ENCODE measurements at places on chromosomes 2 and 18.

- no peak for DNase-seq
These were observed 5.8 kb upstream of the ZNF532 start for GRCh38 chr18:58858591-58859468.

GRCh38 chr2:20590704-20591515, 60.0 kb downstream of the HS1BP3 start:
- no peak for DNase-seq

GRCh38 chr2:157787364-157787938, 88.7 kb downstream of the ACVR1 start:
- no peak for DNase-seq

DNA sequence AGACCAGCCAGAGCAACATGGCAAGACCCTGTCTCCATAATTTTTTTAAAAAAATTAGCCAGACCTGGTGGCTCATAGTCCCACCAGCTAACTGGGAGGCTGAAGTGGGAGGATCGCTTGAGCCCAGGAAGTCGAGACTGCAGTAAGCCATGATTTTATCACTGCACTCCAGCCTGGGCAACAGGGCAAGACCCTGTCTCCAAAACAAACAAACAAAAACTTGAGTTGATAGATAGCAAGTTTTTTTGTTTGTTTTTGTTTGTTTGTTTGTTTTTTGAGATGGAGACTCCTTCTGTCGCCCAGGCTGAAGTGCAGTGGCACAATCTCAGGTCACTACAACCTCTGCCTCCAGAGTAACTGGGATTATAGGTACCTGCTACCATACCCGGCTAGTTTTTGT, 18.8 kb downstream of the RELCH start:
- no peak for DNase-seq

GRCh38 chr18:76619261-76619620, 124.2 kb upstream of the ZNF516 start:
- DNase-seq, result peak; percentile 49

DNA sequence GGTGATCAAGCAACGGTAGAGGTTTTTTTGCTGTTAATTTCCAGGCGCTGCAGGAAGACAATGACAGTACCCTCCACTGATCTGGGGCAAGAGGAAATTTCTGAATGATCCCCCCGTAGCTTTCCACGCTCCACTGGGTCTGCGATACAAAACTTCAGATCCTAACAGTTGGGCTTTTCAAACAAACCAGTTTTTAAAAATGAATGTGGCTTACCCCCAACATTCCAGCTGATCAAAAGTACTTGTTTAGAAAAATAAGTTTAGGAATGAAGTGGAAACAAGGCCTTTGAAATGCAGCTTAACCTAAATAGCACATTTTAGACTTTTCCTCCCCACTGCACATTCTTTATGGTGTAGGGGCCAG, 5.7 kb downstream of the ZFP36L2 start:
- no peak for DNase-seq

DNA sequence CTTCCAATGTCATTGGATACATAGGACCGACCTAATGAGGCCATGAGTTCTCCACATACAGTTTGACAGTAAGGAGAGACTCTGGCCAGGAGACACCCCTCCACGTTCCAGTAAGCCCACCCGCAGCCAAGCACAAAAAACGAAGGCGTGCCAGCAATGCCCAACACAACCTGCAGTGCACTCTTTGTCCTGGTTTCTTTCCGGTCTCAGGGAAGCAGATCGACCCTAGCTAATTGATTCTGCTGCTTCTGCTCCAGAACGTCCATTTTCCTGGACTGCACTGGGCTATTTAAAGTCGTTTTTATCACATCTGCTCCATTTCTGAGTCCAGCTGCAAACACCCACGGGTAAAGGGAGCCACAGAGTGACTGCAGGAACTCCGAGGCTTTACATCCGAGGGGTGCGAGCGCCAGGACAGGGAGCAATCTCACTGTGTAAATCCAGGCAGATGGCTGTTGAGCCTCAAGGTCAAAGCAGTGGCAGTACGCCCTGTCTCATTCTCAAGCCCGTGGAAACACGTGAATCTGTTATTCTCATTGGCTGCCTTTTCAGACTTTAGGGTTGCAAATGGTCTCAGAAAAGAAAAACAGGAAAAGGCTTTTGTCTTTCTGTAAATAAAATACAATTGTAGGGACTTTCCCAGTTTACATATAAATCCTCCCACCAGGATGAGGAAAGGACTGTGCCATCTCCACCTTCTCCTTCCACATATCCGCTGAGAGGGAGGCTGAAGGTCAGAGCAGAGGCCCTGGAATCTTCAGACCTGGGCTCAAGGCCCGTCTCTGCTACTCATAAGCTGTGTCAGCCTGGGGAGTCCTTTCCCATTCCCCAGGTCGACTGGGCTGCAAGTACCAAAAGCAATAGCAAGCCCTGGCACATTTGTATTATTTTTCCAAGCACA, 40.7 kb downstream of the TMEM163 start:
- DNase-seq, result peak; percentile 30

DNA sequence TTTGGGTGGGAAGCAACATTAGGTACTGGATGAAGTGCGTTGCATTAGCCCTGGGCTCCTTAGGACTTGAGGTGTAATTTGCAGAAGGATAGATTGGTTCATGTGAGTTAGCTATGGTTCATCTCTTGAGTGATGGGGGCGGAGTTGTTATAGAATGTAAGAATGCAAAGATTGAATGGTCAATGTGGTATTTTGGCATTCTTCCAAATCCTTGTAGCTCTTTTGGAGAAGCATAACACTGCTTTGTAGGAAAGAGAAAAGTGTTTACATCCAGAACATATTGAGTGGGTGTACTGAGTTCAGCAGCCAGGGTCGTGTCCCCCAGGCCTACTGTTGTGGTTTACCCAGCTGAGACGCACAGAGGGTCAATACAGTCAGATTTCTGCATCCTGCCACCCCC, 173.5 kb downstream of the FMNL2 start:
- DNase-seq, result no peak

DNA sequence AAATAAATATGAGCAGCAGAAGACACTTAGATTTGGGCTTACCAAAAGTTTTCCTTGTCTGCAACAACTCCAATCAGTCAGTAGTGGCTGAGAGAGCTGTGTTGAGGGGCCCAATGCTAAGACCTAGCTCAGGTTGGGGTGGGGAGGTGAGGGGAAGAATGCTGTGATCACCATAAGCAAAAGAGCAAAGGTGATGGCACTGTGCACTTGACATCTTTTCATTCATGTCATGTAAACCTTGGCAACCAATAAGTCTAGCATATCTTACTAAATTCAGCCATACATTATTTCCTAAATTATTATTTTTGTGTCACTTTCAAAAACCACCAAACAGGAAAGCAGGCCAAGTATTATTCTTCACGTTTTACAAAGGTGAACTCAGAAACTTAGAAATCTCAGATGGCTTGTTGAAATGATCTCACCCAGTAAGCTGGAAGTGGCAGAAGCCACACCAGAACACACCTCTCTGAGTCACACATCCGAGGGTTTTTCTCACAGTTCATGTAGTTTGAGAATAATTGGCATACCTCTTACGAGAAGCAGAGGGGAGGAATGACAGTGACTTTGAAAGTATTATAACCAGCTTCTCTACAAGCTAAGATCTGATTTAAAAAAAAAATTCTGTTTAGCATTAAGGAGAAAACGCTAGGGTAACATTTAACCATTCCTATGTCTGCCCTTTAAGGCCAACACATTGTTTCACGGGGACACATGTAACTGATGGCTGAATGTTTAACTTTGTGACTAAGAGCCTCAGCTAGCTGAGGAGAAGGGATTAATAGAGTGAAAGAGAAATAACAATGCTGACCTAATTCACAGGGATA, 43.3 kb upstream of the SETBP1 start:
- DNase-seq, result no peak

GRCh38 chr2:46947841-46948240, 32.2 kb upstream of the MCFD2 start:
- DNase-seq, result no peak

DNA sequence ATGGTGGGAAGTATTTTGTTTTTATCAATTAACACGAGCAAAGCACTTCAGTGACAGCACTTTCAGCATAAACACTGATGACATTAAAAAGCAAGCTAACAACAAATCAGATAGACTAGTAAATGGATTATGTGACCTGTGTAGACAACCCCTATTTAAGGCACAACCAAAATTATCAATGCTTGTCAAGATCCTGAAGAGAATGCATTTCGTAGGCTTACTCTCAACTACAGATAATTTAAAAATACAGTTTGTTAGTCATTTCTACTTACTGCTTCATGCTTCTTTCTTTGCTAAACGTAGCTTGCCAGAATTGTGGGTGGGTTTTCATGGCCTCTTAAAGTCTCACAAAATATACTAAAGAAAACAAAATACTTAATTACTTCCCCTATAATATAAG, 3.4 kb downstream of the CSRNP3 start:
- DNase-seq, result no peak

DNA sequence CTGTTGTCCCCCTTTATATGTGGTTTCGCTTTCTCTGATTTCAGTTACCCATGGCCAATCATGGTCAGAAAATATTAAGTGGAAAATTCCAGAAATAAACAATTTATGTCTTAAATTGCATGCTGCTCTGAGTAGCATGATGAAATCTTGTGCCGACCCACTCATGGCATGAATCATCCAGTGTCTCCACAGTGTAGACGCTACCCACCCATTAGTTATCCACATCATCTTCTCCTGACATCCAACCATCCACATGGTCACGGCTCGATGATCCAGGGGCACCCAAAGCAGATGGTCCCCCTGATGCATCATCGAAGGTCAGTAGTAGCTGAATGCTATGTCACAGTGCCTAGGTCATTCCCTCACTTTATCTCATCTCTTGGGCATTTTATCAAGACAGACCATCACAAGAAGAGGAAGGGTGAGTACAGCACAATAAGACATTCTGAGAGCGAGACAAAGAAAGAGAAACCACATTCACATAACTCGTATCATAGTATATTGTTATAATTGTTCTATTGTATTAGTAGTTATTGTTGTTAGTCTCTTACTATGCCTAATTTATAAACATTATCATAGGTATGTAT, 44.1 kb upstream of the ACKR3 start:
- DNase-seq, result peak; percentile 29

DNA sequence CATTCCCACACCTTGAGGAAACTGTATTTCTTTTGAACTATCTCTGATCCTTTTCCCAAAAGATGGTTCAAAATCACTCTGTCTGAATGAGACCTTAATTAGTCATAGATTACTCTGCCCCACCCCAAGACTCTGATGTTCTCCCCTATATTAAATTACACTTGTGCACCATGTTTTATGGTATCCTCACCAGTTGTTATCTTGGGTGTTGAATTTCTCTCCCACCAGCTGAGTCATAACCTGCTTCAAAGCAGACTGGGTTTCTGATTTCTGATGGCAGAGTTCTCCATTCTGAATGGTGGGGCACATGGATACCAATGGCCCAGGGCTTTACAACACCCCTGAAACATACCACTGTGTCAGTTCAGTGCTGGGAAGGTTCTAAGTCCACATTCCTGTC, 15.0 kb downstream of the CDH20 start:
- DNase-seq, result no peak

DNA sequence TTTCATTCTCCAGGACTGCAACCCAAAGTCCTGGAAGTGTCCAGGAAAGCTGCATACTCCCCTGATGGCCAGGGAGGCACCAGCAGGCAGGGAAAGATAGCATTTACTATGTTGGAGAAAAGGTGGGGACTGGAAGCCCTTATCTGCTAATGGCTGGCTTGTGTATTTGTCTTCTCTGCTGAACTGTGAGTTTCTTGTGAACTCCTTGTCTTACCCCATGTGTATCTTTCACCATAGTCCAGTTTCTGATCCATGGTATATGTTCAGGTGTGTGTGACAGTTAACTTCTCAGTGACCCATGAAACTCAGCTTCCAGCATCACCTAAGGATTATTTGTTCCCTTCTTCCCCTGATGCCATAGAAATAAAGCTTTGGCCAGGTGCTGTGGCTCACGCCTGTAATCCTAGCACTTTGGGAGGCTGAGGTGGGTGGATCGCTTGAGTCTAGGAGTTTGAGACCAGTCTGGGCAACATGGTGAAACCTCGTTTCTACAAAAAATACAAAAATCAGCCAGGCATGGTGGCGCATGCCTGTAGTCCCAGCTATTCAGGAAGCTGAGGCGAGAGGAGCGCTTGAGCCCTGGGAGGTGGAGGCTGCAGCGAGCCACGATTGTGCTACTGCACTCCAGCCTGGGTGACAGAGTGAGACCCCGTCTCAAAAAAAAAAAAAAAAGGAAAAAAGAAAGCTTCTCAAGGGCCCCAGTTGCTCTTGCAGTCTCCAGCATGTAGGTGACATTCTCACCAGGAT, 112.8 kb upstream of the MAP4K3 start:
- DNase-seq, result no peak

GRCh38 chr2:14752295-14752694, 119.8 kb downstream of the LRATD1 start:
- DNase-seq, result no peak

DNA sequence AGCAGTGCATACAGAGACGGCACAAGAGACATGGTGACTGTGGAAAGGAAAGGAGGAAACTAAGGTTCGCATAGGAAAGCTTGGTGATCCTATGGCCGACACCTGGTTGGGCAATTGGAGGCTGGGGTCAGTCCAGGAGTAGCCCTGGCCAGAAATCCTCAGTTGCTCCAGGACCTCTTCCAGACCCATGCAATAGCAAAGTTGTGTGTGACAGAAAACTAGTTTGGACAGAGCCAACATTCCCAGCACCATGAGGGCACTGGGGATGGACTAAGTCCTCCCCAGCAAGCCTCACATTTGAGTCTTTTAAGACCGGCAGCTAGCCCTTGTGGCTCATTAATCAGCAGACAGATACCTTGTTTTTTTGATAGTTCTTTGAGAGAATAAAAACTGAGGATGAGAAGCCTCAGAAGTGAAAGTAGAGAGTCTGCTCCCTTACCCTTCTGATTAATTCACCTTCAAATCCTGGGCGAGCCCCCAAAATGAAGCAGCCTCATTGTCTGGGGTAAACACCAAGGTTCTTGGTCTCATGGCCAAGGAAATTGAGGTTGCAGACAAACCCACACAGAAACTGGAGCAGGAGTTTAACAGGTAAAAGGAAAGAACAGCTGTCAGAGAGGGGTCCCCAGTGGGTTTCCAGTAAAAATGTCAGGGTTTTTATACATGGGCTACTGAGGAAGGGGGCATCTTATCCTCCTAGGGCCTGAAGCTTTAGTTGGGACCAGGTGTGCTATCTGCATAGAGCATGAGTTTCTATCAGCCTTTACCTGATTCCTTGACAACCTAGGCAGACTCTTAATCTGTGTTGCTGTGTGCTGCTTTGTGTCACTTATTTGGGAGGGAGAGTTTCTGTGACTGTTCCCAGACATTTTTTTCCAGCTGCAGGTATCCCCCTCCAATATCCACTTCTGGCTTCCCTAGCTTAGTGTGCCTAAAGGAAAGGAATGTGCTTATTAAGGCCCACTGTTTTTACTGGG, 39.1 kb downstream of the STK17B start:
- no peak for DNase-seq

- no peak for DNase-seq
These were observed 15.3 kb upstream of the GPR39 start for GRCh38 chr2:132401326-132401725.

Data from suppressor macrophage treated with lipopolysaccharide for 4 hours (primary cell).